ENCODE measurements at places on chromosomes 5 and 9.

GRCh38 chr5:99775189-99775588, 760.0 kb upstream of the FAM174A start:
- DNase-seq, result no peak

GRCh38 chr5:153974813-153975163, 63.9 kb downstream of the FAM114A2 start:
- DNase-seq, result no peak

GRCh38 chr5:110386782-110387181, 339.7 kb downstream of the TMEM232 start:
- DNase-seq, result no peak

DNA sequence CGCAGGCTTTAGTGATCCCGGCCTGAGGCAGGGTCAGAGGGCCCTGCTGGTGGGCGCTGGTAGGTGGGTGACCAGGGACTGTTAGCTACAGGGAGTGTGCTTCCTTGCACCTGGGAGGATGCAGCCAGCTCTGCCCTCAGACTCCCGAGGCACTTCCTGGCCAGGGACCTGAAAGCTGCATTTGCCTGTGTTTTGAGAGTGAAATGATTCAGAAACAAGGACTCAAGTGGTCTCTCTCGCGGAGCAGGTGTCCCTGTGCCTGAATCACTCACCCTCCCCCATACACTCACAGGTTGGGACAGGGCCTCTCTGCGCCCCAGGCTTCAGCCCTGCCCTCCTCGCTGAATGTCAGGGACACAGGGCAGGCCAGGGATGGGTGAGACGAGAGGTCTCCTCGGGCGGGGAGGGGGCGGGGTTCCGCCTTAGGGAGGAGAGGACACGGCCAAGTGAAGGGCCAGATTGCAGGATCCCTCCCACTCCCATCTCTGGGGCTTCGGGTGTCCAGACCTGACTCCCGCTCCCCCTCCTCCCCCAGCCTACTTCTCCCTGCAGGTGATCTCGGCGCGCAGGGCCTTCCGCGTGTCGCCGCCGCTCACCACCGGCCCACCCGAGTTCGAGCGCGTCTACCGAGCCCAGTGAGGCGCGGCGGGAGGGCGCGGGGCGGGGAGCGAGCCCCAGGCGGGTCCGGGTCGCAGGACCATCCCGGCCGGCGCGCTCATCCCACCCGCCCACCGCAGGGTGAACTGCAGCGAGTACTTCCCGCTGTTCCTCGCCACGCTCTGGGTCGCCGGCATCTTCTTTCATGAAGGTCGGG, 1.5 kb downstream of the LTC4S start:
- DNase-seq, result no peak

GRCh38 chr9:6955251-6955921, 197.6 kb downstream of the KDM4C start:
- DNase-seq, result peak; percentile 55

GRCh38 chr9:8845808-8846207, 1046.2 kb upstream of the DMAC1 start:
- DNase-seq, result no peak

GRCh38 chr9:1879501-1879900, 135.6 kb upstream of the SMARCA2 start:
- no peak for DNase-seq

- no peak for DNase-seq
Observed at GRCh38 chr9:79667817-79668436, 96.2 kb downstream of the TLE4 start.

DNA sequence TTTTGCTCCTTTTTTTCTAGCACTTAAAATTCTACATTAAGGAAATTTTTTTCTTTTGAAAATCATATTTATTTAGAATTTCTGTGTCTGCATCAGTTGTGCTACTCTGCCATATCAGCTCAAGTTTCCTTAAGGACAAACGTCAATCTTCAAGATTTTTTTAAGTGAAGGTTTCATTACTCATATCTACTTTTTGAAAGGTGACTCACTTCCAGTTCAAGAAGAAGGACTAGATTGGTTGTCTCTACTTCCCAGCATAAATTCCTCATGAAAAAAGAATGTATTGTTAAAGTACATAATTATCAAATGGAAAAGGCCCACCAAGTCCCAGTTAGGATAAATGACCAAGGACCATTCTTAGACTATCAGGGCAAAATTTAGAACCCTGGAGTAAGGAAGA, 626.5 kb downstream of the DMRTA1 start:
- DNase-seq, result no peak

- no peak for DNase-seq
Observed at GRCh38 chr5:21680641-21681040, 1172.5 kb downstream of the CDH12 start.

GRCh38 chr5:135263022-135263668, 135.9 kb downstream of the MACROH2A1 start:
- DNase-seq, result no peak

GRCh38 chr5:139871614-139872013, 76.0 kb downstream of the PSD2 start:
- no peak for DNase-seq

DNA sequence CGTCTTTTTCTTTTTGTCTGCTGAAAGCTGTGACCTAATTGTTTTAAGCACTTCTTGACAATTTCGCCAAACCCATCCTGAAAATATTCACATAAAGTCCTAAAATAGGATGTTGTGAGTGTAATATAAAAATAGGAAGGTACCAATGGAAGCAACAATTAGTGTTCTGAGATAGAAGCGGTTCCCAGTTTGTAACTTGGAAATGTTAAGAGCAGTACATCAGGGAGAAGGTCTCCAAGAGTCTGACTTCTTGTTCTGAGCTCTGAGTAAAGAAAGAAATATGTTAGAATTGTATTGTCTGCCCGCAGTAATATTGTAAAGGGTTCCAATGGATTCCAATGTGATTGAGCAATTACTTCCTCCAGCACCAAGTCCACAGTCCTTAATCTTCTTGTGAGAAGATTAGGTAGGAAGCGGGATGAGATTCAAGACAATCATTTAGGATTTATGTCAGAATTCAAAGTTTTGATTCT, 3.9 kb downstream of the VCAN start:
- no peak for DNase-seq

DNA sequence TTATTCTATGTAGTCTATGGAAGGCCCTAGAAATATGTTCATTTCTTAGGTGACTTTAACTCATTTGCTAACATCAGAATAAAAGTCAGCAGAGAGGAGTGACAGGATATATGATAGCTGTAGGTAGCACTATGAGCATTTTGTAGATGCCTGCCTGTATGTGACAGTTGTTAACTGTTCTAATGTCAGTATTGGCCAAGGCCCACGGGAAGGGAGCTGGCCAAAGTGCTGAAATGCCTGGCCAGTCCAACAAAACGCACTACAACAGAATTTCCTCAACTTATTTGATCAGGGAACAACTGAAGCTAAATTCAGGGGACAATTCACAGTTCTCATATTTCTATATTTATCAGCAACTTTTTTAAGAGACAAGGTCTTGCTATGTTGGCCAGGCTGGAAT, 20.8 kb downstream of the SV2C start:
- no peak for DNase-seq

GRCh38 chr9:101691657-101692056, 46.8 kb downstream of the GRIN3A start:
- no peak for DNase-seq

- DNase-seq, result no peak
Observed at GRCh38 chr9:106716820-106717219, 146.1 kb upstream of the ZNF462 start.

DNA sequence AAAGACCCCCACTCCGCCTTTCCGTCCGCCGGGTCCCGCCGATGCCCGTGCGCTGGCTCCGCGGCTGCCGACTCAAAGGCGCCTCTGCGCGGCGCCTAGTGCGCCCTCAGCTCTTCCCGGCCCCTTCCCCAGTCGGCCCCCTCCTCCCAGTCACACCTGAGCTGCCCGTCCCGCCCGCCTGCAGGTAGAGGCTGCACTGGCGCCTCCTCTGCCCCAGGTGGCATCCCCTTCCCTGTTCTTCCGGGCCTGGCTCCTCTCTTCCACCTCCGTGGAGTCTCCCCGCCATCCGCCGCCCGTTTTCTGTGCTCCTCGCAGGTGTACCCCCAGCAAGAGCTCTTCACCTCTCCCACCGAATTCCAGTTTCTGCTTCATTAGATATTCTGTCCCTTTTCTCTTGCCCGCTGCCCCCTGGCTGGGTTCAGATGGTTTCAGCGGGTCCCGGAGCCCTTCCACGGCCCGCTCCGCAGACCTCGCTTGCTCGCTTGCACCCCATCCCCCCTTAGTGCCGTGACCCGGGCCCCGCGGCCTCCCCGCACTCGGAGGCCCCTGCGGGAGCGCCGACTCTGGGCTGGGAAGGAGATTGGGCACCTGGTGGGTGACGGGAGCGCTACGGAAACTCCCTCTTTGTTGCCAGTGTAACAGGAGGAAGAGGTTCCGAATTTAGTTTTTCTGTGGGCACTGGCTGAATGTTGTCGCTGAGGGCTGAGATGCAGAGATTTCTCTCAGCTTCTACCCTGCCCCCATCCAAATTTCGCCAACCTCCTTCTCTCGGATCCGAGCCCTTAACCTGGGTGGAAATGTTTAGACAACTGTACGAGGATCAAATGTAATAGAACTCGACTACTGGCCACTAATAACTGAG, 809 bp downstream of the SLC44A1 start:
- DNase-seq, result peak; percentile 61

DNA sequence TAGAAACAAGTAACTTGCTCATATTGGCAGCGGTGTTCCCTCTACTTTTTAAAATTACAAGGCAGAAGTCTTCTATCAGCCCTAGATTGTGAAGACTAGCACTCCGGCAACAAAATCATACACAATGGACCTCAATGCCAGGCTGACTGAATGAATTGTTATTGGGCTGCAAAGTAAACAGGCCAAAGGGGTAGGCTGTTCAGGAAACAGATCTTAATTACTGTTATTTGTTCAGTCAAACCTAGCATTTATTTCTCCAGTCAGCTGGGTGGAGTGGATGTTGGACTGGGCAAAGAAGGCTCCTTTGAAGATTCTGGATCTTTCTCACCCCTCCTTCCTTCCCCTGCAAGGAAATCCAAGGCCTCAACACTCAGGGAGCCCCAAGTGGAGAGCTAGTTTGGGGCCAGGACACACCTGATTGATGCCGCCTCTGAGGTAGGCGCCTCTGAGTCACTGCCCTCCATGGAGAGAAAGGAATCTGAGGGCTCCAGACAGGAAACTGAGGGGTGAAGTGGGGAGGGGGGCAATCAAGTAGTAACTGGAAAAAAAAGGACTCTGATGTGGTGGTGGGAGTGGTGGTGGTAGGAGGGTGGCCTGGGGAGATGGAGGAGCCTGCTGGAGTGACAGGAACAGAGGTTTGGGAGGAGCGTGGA, 35.5 kb downstream of the SERINC5 start:
- DNase-seq, result no peak

- no peak for DNase-seq
Observed at GRCh38 chr9:129773262-129774048, 20.6 kb upstream of the PTGES start.

DNA sequence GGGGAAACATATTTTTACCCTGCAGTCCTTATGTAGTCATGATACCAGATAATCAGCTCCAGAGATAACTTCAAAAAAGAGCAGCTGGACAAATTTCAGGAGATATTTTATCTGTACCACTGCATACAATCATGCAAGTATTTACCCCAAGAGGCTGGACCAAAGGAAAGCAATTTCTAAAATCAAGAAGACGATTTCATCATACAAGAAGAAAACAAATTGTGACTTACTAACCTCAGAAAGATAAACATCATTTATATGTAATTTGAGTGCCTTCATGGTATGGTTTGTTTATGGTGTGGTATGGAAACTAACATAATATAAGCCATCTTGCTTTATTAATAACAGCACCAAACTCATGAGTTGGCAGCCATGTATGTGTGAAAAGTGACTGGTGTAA, 603.6 kb downstream of the PSAT1 start:
- no peak for DNase-seq

DNA sequence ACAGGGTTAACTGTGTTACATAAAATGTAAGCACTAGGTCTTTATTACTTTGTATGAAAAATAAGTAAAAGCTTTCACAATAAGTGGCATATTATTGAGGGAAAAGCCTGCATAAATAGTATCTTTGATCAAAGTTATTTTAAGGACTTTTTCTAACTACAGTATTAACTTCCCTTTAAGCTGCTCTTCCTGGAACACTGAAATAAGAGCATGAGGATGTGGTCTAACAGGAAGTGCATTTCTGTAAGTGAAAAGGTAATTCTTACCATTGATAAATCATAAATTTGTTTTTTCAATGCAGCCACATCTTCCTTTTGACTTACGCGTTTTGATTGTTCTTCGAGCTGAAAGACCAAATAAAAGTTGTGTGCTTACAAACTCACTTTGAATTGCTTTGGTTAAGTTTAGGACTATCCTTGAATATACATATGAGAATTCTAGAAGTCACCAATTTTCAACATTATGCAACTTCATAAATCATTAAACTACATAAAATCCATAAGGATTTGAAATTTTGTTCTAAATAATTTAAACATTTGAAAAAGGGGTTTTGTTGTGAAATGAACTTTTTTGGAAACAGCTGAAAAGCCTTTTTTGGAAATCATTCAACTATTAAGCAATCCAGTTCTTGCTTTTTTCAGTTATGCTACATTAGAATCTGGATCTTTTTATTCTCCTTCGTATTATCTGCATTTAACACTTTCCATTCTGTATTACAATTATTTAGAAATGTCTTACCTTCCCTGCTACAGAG, 50.6 kb downstream of the RASEF start:
- no peak for DNase-seq

DNA sequence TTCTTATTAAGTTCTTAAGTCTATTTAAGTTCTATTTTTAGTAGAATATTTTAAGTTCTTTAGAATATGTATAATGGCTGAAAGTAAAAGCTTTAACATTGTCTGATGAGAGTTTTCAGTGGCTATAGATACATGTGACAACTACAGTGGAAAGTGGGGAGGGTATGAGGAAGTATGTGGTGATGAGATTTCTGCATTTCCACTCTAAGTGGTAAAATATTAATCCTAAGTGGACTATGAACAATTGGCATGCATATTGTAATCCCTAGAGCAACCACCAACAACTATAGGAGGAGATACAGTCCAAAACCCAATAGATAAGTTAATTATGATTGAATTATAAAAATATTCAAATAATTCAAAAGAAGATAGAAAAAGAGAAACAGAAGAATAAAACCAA, 183.6 kb downstream of the GADD45G start:
- no peak for DNase-seq

GRCh38 chr9:14993061-14993800, 83.0 kb upstream of the FREM1 start:
- DNase-seq, result peak; percentile 75

DNA sequence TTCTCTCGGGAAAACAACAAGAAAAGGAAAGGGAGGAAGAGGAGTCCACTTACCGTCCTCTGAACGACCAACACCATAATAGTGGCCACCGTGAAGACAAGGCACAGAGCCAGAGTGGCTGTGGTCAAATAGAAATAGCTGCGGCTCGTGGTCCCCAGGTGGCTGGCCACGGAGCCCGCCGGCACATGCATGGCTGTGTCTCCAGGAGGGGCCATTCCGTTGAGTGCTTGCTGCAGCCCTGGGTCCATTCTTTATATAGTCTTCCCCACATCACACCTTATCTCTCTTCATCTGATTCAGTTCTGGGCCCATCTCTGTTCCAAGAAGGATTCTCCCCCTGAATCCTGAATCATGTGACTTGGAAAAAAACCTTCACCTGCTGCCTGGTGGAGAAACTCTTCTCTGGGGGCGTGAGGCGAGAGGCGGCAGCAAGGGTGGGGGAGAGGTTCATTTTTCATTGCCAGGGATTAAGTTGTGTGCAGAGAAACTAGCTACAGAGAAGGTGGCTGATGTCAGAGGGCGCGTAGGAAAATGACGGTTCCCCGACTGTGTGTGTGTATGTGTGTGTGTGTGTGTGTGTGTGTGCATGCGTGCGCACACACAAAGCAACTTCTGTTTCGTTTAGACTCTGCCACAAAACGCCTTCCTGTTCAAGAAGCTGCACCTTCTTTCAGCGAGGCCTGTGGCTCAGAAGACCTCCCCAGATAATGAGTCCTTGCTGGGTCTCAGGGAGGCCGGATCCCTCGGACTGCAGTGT, at the start of gene TNFSF8:
Gene TNFSF8, minus strand, starts transcription at position 536 of the 757 bp plus-strand sequence. Its CDS starts 288 bp downstream, at position 248.
- no peak for DNase-seq
